GF-D8 (cell line): ENCODE measurements at places on chromosomes 7 and 10.
A peak's percentile ranks its signal among the peaks of the same experiment; 100 is the strongest.

DNA sequence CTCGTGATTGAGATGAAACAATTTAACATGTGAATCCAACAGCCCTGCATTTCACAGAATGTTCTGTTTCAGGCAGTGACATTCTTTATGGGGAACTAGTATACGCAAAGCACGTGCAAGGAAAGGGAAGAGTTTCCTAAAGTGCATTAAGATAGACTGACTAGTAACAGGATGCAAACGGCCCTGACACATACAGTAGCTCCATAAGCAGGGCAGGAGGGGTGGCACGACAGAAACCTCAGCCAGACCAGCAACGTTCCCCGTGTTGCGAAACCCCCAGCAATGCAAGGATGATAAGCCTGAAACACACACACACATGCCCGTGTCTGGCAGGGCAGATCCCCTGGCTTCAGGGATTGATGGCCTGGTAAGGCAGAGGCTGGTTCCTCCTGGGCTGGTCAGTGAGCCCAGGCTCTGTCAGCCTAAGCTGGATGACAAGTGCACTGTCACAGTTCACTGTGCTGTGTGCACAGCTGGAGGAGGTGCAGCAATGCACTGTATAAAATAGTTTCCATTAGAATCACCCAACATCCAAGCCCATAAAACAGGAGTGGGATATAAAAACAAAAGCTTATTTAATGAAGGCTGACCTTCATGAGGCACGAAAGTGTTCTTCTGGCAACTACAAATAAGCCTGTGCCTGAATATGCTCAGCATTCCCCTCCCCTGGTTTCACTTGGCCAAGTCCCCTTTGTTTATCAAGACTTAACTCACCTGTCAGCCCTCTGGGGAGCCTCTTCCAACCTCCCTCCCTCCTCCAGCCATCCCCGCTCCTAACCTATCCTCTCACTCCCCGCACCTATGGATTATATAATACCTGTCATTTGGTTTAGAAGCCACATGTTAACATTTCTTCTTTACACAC is 88.8 kb downstream of the GSAP start:
- peak; percentile 70 for DNase-seq

DNA sequence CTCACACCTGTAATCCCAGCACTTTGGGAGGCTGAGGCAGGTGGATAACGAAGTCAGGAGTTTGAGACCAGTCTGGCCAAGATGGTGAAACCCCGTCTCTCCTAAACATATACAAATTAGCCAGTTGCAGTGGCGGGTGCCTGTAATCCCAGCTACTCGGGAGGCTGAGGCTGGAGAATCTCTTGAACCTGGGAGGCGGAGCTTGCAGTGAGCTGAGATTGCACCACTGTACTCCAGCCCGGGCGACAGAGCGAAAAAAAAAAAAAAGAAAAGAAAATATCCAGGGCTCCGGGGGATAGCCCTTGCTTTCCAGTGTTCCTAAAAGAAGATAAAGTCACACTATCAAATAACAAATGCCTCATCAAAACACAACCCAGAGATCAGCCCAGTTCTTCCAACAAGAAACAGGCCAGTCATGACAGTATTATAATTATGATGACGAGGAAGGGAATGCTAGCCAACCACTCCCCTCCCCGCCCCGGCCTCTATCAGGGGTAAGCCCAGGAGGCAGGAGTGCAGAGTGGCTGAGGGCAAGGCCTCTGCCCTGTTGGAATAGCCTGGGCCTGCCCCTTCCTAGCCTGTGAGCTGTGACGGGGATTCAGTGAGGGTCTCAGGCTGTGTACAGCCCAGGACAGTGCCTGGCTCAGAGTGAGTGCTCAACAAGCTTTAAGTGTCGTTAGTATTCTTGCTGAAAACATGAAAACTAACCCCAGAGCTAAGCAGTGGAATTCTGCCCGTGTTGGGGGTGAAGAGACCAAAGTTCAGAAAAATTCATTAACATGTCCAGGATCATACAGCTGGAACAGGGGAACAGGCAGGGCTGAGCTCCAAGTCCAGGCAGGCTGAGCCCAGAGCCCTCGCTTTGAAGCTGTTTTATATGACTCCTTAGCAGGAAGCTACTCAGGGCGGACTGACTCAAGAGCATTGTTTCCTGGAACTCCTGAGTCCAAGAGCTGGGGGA is 54.3 kb downstream of the FAM241B start:
- DNase-seq: no peak

GRCh38 chr10:126448091-126448490 is 59.8 kb upstream of the ADAM12 start:
- DNase-seq: no peak

- no peak for DNase-seq
Observed at GRCh38 chr10:50312464-50313437, 61.4 kb upstream of the ASAH2 start.

DNA sequence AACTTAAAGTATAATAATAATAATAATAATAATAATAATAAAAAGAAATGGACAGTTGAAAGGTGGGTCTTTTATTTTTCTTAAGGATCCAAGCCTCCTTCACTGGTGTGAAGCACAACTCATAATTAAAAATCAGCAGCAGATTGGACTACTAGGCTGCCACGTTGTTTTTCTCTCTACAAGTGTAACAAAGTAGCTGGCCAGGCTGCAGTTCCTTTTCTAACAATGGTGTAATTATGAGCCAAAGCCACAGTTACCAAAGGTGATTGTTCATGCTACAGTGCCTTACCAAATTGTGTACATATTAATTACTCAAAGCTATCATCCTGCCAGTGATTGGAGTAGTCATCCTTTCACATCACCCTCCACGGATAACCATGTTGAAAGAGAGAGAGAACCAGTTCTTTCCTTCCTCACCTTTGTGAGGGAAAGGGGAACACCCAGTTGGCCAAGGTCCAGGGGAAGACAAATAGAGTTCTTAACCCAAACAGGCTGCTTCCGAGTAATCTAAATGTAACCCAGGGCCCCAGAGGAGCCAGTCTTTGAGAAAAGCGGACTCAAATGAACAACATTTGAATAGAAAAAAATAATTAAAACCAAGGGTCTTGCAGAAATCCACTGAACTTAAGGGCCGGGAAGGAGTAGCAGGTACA is 86.3 kb upstream of the NPS start:
- no peak for DNase-seq

DNA sequence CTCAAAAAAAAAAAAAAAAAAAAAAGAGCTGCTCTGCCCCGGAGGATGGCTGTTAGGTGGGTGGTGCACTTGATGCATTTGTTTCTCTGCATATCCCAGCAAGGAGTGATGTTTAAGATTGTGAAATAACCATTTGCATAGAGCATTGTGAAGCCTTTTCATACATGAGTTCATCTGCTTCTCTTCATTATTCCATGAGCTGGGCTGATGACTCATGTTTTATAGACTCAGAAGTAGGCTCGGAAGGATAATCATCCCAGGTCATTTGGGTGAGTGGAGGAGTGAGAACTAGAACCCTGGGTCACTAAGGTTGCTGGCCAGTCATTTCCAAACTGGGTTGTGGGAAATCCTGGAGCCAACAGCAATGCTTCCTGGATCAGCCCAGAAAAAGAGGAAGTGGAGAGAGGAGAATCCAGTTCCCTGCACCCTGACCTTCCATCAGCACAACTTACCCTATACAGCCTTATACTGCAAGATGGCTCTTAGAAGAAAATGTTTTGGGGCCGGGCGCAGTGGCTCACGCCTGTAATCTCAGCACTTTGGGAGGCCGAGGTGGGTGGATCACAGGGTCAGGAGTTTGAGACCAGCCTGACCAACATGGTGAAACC is 45.3 kb downstream of the TACC2 start:
- no peak for DNase-seq

- DNase-seq: no peak
Observed at GRCh38 chr10:89241486-89242344, 9.9 kb downstream of the LIPA start.

DNA sequence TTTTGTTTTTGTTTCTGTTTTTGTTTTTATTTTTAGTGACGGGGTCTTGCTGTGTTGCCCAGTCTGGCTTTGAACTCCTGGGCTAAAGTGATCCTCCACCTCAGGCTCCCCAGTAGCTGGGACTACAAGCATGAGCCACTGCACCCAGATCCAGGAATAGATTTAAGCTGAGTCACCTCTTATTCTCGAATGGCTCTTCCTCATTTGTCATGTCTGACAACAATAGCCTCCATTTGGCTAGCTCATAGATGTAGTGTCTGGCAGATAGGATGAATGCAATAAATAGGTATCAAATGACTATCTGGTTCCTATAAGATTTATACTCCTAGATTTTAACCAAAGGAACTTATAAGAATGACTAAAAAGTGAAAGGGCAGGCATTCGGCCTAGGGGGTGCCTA is 172.9 kb downstream of the TMEM26 start:
- DNase-seq: no peak

DNA sequence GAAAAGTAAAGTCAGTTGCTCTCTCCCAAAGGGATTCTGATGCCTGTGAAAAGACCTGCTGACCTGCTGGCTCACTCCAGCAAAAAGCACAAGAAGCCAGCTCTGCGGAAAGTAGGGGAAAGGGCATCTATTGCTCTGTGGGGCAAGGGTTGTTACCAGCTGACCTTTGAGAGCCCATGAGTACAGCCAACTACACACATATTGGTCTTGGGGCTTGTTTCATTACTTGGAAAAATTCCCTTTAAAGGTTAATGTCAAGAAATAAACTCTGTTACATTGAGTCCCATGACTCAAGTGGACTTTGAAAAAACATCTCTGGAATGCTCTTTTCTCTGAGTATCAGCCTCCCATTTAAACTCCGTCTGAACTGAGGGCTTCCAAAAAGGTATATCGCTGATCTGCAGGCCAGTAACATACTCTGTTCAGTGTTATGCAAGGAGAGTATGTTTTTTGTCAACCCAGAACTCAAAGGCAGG is 53.2 kb downstream of the PANK1 start:
- DNase-seq: no peak

DNA sequence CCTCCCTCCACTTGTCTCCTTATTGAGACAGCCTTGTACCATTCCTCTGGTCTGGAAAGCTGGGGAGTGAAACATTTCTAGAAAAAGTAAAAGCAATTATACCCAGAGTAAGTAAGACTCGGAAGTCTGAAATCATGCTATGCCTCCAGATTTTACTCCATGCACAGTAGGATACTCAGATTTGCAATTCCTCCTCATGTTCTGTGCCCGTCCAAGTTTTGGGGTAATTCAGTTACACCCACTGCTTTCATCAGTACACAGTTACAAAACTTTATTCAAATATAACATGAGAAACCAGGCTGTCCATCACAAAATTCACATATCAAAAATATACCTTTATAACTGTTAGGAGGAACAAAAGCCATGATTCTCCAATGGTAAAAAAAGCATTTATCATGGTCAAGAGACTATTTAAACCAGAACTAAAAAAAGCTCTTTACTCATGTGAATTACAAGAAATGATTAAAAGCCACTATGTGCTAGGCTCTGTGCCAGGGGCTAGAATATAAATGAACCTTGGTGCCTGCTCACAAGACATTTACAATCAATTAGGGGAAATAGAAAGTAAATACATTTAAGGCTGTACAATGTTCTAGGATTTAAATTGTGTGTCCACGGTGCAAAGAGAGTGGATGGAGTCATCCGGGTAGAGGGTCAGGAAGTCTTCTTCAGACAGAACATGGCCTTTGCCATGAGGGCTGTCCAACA is 320.2 kb downstream of the ELMO1 start:
- no peak for DNase-seq

DNA sequence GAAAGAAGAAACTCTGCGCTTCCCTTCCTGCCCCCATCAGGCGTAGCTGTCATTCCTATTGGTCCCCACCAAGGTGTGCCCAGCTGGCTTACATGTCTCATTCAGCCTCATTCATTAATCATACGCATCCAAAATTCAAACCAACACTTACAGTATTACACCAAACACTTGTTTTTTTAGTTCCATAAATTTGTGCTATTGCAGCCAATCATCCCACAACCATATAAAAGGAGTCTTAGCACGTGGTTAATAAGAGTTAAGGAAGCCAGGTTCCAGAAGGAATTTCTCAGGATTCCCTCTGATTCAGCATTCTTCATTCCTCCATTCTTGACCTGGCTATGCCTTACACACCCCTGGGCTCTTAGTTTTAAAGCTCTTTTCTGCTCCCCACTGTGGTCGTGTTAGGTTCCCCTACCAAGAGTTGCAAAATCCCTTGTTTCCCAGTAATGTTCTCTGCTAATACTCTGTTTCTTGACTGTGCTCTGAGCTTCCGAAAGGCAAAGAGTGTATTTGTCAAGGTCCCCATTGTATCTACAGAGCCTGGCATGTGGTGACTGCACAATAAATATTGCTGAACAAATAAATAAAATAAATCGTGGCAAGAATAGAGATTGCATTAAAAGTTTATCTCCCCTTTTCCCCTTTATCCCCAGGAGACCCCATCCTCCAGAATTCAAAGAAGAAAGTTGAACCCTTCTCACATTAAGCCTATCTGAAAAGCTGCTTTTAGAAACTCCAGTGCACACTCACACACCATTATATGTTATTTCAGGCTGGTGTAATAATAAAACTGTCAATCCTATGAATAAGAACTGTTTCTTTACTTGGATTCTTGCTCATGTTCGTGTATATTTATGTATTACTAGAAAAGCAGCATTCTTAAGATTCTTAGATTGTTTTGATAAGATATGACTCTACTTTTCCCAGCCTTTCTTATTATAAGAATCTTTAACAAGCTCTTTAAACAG is 514.4 kb downstream of the INHBA start:
- no peak for DNase-seq

DNA sequence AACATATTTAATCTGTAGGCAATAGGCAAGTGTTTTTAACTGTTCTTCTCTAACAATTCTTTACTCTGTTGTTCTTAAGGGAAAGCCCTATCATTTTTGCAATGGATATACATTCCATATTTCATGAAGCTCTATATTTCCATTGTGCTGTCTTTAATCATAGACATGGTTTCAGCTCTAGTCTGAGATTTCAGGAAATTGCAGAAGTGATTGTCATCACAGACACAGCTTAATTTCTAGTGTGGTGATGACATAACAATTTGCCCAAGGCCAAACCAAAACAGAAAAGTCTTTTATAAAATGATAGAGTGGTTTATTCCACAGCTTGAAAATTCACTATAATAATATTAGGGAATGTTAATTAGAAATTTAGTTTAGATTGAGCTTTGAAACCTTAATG is 494.1 kb upstream of the SEMA3A start:
- DNase-seq: no peak

DNA sequence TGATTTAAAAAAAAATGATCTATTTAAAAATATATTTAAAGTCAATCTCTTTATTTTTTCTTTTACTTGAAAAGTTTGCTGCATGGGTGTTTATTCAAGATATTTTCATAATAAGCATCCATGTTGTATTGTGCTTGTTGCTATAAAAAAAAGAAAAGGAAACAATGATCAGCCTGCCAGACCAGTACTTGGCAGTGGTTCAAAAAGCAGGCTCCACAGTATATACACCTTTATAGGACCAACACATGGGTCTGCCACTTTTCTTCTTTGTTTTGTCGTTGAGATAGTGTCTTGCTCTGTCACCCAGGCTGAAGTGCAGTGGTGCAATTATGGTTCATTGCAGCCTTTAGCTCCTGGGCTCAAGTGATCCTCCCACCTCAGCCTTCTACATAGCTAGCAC is 228.0 kb downstream of the TWIST1 start:
- no peak for DNase-seq

- no peak for DNase-seq
Observed at GRCh38 chr10:109975244-109976190, 32.3 kb upstream of the ADD3 start.

- no peak for DNase-seq
Observed at GRCh38 chr10:107427016-107427415, 262.5 kb upstream of the SORCS1 start.

- no peak for DNase-seq
Observed at GRCh38 chr7:84394219-84394618, 199.6 kb upstream of the SEMA3A start.
